Activated naive CD8-positive, alpha-beta T cell treated with anti-CD3 and anti-CD28 coated beads, Interleukin-2, amount 10 ng/mL, durations not matched to agents 7 days and 5 days (primary cell): ENCODE measurements at places on chromosomes 6 and 20. TPM values are rescaled to one million over a fixed set of nuclear protein-coding genes. Genes with fewer than 3 reads are reported as not detected.

DNA sequence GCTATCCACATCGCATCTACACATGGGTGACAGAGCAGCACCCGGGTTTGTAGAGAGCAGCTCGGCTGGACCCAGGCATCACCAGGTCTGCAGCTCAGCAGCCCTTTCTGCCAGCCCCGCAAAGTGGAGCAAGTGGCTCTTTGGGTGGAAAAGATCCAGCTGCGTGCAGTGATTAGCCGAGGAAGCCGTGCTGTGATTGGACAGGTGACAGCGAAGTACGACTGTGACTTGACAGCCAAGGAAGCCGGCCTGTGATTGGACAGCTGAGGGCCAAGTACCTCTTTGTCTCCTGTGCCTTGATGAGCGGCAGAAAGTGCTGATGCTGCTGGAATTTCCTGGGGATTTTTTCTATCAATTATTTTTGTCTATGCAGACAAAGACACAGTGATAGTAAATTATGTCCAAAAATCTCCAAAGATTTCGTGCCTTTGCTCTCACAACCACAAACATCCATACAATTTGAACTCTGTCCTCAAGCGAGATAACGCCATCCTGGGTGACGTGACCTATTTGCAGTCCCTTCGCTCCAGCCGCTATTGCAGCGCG, 62.3 kb upstream of the GPR31 start:
- no peaks in the 10 kb centered on the region for H3K36me3 ChIP-seq
- H3K27me3 ChIP-seq, result peaks cover 6% of the 10 kb centered on the region
- H3K4me1 ChIP-seq, result peaks cover 3% of the 10 kb centered on the region
- no peak overlapping the region for H3K27ac ChIP-seq

DNA sequence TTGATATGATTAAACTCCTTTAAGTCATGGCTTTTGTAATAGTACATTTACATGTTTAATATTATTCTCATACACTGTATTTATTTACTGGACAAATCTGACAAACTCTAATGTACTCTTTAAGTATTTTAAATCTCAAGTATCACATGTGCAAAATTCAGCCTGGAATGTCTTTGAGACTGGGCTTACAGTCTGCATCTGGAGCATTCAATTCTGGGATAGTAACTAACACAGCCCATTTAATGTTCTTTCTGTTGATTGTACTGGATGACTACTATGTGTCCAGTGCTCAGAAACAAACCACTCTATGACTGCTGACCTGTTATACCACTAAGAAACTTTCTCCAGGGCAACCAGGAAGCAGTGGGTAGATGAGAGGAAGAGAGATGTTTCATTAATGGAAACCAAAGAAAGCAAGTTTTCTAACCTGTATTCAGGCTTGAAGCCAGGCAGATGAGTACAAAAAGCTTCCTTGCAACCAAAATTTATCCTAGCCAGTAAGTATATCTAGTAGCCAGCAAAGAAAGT, 26.8 kb downstream of the FBXL4 start:
- H3K4me1 ChIP-seq, result peaks cover 8% of the 10 kb centered on the region
- no peak overlapping the region for H3K4me3 ChIP-seq
- H3K36me3 ChIP-seq, result peaks cover 19% of the 10 kb centered on the region
- H3K27ac ChIP-seq, result no peak overlapping the region
- no peaks in the 10 kb centered on the region for H3K27me3 ChIP-seq

CDH26 gene
- 2.5 TPM for total RNA-seq

GRCh38 chr6:99393366-99393697, 663 bp downstream of the COQ3 start:
- H3K4me3 ChIP-seq, result peak overlapping the region; percentile 89
- peak overlapping the region; percentile 84 for H3K27ac ChIP-seq
- H3K27me3 ChIP-seq, result no peaks in the 10 kb centered on the region
- peaks cover 3% of the 10 kb centered on the region for H3K36me3 ChIP-seq
- H3K4me1 ChIP-seq, result peaks cover 11% of the 10 kb centered on the region

GRCh38 chr6:138396709-138397108, 7.3 kb upstream of the HEBP2 start:
- H3K27ac ChIP-seq, result no peak overlapping the region
- peaks cover 3% of the 10 kb centered on the region for H3K4me1 ChIP-seq
- H3K27me3 ChIP-seq, result peaks cover 4% of the 10 kb centered on the region
- no peak for DNase-seq

GRCh38 chr6:131937226-131937625, 13.9 kb downstream of the CCN2 start:
- H3K36me3 ChIP-seq, result no peaks in the 10 kb centered on the region
- DNase-seq, result no peak
- no peak overlapping the region for H3K4me3 ChIP-seq

GRCh38 chr6:29994826-29995225, 52.5 kb downstream of the HLA-A start:
- H3K4me1 ChIP-seq, result peaks cover 5% of the 10 kb centered on the region
- no peak for DNase-seq
- no peak overlapping the region for H3K4me3 ChIP-seq
- no peak overlapping the region for H3K27ac ChIP-seq
- no peaks in the 10 kb centered on the region for H3K36me3 ChIP-seq

DNA sequence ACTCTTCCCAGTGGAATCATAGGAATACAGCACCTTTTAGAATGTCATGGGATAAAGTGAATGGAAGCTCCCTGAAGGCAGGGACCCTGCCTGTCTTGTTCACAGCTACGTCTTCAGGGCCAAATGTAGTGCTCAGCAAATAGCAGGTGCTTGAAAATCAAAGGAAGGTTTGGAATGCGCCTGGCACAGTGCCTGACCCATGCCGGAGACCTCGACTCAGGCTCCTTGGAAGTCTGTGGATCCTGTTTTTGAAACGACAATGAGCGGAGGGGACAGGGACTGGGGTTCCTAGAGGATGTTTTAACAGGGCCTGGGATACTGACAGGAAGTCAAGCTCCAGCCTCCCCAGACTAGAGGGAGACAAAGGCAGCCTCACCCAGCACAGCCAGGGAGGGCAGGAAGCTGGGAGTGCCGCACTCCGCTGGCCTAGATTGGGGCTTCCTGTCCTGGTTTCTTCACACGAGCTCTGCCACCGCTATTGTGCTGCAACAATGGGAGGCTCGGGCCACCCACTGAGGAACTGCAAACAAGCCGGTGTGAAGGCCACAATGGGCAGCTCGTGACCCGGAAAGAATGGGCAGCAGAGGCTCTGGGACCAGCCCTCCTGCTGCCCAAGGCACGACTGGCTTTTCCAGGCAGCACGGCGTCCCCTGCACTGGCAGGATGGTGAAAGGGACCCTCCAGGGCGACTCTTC, 76.7 kb downstream of the PREX1 start:
- no peaks in the 10 kb centered on the region for H3K27me3 ChIP-seq
- peak; percentile 60 for DNase-seq
- H3K36me3 ChIP-seq, result peaks cover 63% of the 10 kb centered on the region
- peak overlapping the region; percentile 75 for H3K4me3 ChIP-seq
- peak overlapping the region; percentile 91 for H3K27ac ChIP-seq
- peaks cover 60% of the 10 kb centered on the region for H3K4me1 ChIP-seq

NRSN1 gene
- total RNA-seq, result not detected

DNA sequence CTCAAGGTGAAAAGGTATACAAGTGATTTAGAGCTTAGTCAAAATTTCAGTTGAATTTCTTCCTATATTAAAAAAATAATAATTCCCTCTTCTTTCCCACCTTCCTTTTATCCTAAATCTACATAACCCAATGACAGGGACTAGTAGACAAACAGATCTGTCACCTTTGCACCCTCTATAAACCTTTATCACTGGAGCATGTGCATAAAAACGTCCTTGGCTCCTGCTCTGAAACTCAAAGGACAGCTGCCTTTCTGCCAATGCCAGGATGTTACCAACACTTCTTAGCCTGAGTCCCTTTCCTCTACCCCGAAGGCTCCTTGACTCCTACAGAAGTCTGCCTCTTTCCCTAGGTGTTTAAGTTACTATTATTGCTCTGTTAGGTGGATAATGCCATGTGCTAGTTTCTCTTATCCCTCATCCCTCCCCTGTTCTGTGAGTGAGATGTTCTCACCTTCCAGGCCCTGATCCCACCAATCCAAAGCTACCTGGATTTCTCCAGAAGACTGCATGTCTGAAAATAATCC, 4.3 kb downstream of the CLVS2 start:
- H3K4me1 ChIP-seq, result no peaks in the 10 kb centered on the region
- peaks cover 28% of the 10 kb centered on the region for H3K27me3 ChIP-seq
- H3K36me3 ChIP-seq, result no peaks in the 10 kb centered on the region
- DNase-seq, result no peak
- H3K4me3 ChIP-seq, result no peak overlapping the region

HAO1 gene
- total RNA-seq, result not detected

MTFR2 gene
- total RNA-seq, result 16.9 TPM

DNA sequence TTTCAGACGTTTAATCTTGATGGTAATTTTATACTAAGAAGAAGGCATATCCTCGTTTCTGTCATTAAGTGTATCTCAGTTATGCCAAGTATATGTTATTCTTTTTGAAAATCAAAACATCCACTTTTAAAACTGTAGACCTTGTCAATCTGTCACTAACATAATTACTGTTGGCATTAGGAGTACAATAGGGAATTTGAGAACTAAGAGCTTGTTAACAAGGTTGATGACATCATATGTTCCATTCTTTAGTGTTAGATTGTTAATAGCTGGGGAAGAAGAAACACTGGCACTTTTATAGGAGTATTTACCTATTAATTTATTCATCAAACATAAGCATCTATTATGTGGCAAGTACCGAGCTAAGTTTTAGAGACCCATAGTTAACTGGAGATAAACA, 76.2 kb downstream of the MAP3K4 start:
- no peak overlapping the region for H3K4me3 ChIP-seq
- no peak overlapping the region for H3K27ac ChIP-seq
- no peaks in the 10 kb centered on the region for H3K27me3 ChIP-seq
- peaks cover 8% of the 10 kb centered on the region for H3K36me3 ChIP-seq
- DNase-seq, result no peak

RPS18 gene
- total RNA-seq, result 3,409 TPM

DNA sequence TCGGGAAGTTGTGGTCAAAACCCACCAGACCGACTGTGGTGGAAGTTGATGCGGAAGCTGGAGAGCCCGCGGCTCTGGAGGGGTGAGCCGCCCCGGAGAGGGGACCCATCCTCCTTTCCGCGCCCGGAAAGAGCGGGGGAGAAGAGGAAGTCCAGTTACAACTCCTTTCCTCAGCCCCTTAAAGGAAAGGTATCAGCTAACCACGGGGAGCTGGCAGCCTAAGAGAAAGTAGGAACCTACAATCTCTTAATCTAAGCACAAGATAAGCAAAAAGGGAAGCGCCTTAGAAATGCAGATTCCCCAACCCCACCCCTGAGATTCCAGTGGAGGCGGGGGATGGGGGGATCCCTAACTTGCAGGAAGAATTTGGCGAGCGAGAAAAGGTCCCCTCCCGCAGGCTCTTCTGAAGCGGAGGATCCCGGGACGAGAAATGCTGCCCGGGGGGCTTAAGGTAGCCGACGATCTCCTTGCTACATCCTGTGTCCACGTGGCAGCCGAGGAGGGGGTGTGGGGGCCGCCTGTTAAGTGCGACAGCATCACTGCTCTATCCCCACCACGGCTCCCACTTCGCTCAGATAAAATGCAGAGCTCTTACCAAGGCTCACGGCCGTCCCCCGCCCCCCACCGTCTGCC, 87.5 kb downstream of the ZFP64 start:
- peaks cover 18% of the 10 kb centered on the region for H3K4me1 ChIP-seq
- no peak overlapping the region for H3K27ac ChIP-seq
- peak overlapping the region; percentile 79 for H3K4me3 ChIP-seq
- no peaks in the 10 kb centered on the region for H3K36me3 ChIP-seq
- DNase-seq, result peak; percentile 33

ISM1 gene
- 2.3 TPM for total RNA-seq
